ENCODE measurements at places on chromosomes 2 and 18.

DNA sequence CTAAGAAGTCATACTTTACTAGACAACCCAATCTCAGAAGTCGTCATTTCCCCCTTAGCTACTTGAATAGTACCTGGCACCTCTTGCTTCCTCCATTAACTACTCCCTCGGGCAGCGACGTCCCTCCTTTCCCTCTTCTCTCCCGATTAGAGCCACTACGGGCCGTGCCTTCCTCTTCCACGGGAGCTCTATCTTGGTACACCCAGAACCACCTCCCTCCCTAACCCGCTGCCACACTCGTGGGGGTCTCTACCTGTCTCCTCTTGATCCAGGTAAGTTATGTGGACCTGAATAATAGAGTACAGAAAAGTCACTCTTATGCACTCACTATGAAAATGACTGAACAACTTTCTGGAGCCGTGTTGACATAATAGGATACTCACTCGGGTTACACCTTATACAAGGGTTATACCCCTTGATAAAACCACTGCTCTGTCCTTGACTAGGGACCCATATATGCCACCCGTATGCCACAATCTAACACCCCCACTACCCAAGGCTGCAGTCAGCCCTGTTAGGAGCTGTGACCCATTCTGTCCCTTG, 595 bp upstream of the HDHD2 start:
- peak; percentile 28 for DNase-seq

- no peak for DNase-seq
Observed at GRCh38 chr2:109458512-109458911, 155.3 kb downstream of the SEPTIN10 start.

DNA sequence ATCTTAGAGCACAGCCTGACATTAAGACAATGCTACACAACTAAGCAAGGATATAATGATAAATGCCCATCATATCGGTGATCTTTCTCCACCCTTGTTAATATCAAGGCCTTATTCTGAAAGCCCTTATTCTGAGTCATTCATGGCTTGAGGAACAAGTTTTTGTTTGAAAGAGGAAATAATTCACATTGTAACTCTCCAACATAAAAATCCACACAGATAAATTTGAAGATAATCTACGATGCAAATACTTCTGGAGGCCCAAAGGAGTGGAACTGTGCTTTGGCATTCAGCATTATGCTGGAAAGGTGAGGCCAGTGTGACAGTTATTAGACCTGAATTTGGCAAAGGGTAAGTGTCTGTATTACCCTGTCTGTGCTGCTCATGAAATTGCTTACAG, 227.4 kb downstream of the MYO3B start:
- no peak for DNase-seq

DNA sequence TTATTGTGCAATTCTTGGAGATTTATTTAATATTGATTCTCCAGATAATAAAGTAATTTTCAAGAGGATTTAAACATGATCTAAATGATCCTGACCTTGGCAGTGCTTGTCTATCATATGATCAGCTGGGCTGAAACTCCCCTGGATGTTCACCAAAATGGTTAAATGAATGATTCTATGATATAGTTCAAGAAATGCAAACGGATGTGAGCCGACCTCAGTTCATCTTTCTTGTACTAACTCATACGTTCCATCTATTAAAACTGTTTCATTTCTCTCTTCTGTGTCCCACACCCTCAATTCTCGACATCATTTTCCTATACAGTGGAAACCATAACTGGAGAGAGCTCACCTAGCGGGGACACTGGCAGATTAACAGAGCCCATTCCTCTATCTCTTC, 281.7 kb upstream of the CCDC68 start:
- DNase-seq, result no peak

DNA sequence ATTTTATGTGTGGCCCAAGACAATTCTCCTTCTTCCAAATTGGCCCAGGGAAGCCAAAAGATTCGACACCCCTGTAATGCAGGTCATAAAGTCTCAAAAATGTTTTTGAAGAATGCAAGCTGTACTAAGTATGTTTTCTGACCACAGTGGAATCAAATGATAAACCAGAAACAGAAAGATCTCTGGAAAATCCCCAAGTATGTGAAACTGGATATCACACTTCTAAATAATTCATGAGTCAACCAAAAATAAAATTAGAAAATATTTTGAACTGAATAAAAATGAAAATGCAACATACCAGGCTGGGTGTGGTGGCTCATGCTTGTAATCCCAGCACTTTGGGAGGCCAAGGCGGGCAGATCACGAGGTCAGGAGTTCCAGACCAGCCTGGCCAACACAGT, 34.1 kb upstream of the UBE2F start:
- DNase-seq, result no peak
